Activated gamma-delta T cell treated with anti-CD3 and anti-CD28 coated beads, Interleukin-2, amount 50 U/mL, for 16 hours (primary cell): ENCODE measurements at places on chromosomes 6 and 20.

- no peak for DNase-seq
Observed at GRCh38 chr6:164010441-164011103, 596.1 kb downstream of the QKI start.

DNA sequence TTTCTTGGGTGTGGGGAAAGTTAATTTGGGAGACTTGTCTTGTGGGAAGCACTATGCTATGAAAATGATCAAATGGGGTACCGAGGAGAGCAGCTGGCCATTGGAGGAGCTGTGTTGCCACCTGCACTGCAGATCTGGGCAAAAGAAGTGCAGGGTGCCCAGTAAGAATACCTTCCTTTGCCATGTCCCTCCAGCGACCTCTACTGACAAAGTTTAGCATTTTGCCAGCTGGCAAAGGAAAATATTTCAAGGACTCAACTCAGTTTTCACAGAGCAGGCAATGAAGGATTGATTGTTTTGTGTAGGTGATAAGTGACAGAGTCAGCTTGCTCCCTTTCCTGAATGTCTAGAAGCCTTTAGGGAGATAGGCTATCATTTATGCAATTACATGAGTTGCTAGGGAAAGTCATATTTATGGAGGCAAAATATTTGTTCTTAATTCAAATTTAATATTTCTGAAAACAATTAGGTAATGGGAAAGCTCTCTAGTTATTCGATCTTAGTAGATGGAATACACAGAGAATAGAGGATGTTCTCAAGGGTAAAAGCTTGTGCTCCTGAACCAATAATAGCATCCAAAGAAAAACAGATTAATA, 118.4 kb downstream of the FARS2 start:
- no peak for DNase-seq

GRCh38 chr6:42527204-42527603, 36.6 kb upstream of the UBR2 start:
- no peak for DNase-seq

DNA sequence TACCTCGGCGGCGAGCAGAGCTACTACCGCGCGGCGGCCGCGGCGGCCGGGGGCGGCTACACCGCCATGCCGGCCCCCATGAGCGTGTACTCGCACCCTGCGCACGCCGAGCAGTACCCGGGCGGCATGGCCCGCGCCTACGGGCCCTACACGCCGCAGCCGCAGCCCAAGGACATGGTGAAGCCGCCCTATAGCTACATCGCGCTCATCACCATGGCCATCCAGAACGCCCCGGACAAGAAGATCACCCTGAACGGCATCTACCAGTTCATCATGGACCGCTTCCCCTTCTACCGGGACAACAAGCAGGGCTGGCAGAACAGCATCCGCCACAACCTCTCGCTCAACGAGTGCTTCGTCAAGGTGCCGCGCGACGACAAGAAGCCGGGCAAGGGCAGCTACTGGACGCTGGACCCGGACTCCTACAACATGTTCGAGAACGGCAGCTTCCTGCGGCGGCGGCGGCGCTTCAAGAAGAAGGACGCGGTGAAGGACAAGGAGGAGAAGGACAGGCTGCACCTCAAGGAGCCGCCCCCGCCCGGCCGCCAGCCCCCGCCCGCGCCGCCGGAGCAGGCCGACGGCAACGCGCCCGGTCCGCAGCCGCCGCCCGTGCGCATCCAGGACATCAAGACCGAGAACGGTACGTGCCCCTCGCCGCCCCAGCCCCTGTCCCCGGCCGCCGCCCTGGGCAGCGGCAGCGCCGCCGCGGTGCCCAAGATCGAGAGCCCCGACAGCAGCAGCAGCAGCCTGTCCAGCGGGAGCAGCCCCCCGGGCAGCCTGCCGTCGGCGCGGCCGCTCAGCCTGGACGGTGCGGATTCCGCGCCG, 994 bp downstream of the FOXC1 start:
- DNase-seq: no peak

- no peak for DNase-seq
Observed at GRCh38 chr6:163319609-163320366, 94.7 kb upstream of the QKI start.
